AG09319 (cell line): ENCODE measurements at places on chromosomes 16 and 17.

DNA sequence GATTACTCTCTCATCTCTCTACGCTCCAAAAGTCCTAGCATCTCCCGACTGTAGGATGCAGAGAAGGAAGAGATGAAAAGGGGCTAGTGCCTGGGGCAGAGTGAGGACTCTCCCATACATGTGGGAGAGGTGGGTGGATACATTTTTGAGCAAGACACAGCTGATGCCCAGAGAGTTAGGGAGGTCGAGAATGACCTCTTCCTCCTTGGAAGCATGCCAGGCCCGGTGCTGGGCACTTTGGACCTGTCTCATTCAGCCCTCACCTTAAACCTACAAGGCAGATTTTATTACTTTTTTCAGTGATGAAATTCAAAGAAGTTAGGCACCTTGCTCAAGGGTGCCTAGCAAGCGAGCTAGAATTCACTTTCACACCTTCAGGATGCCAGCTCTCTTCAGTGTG is 38.2 kb downstream of the WSCD1 start:
- no peak for DNase-seq

DNA sequence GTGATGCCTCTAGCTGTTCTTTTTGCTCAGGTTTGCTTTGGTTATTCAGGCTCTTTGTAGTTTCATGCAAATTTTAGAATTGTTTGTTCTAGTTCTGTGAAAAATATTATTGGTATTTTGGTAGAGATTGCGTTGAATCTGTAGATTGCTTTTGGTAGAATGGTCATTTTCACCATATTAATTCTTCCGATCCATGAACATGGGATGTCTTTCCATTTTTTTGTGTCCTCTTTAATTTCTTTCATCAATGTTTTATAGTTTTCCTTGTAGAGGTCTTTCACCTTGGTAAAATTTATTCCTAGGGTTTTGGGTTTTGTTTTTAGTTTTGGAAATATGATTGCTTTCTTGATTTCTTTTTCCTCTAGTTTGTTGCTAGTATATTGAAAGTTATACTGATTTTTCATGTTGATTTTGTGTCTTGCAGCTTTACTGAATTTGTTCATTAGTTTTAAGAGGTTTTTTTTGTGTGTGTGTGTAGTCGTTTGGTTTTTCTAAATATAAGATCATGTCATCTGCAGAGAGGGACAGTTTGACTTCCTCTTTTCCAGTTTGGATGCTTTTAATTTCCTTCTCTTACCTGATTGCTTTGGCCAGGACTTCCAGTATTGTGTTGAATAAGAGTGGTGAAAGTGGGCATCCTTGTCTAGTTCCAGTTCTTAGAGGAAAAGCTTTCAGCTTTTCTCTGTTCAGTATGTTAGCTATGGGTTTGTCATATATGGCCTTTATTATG is 42.4 kb downstream of the NSRP1 start:
- no peak for DNase-seq

- DNase-seq: no peak
These were observed 21.2 kb downstream of the SLC38A10 start for GRCh38 chr17:81273698-81274470.

DNA sequence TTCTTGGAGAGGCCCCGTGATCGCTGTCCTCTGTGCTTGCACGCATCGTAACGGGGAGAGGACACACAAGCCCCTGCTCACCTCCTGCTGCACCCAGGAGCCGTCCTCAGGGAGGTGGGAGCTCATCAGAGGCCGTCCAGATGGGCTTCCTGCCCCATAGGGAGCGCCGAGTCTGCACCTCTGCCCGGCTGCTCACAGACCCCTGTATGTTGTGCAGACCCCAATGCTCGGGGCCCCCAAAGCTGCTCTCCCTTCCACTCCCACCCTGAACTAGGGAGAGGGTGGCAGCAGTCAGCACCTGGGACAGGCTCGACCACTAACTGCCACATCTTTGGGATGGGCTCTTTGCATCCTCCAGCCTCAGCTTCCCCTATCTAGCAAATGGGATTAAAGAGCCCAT is 4.4 kb upstream of the ZNF469 start:
- no peak for DNase-seq

DNA sequence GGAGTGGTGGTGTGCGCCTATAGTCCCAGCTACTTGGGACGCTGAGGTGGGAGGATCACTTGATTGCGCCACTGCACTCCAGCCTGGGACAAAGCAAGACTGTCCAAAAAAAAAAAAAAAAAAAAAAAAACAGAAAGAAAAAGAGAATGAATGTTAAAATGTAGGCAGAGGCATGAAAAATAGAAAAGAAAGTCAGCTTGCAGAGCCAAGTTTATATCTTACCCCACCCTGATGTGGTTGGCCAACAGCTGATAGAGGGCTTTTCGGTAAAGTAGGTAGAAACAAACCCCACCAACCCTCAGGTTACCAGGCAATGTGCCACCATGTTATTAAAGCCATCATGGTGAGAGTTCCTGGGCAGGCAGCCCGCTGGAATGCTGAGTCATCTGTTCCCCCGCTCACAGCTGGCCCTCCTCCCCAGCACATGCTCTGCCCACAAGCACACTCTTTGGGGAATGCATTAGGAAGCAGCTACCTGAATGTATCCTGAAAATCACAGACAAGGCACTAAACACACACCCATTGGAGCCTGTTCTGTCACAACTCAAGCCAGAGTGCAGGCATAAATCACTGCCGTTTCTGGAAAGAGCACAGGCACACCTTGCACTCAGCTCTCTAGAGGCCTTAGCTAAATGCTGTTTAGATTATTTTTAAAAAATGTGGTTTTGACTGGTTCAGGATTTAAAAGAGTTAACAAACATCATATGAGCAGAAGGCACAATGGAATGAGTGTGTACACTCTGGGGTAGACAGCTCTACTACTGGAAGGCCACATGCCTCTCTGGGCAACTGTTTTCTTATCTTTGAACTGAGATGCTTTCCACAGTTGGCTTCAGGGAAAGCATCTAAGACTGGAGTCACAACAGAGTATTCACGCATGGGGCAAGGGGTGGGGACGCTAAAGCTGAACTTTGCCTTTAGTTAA is 128.5 kb downstream of the PARN start:
- peak; percentile 94 for DNase-seq

DNA sequence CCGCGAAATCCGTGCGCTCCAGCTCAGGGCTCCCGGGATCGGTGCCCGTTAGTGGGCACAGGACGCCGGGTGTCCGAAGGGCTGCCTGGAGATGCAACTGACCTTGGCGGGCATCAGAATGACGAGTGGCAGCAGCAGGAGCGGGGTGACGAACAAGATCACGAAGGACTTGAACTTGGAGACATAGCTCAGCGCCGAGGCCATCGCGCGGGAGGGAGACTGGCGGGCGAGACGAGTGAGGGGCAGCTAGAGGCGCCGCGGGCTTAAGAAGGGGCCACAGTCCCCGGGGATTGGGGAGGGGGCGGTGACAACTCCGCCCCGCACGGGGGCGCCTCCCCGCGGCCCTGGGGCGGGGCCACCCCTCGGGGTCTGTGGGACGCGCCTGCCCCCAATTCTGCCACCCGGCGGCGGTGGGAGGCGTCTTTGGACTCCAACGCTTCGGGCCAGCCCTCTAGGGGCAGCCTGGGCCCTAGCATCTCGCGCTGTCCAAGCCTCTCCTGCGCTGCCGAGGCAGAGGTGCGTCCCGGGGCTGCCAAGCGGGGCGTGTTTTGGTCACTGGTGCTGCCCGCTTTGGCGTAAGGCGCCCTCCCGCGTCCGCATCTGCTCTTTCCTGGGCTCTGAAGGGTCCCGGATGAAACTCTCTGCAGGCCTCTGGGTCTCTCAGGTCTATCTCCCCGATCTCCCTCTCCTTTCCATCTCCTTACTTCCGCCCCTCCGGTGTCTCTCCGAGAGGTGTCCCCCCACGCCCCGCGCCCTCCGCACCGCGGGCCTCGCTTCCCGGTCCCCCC is at the start of gene SLC13A5:
Gene SLC13A5 (minus strand): TSS at position 240 of the 788 bp plus-strand sequence. CDS start 36 bp downstream, at position 204.
- no peak for DNase-seq

GRCh38 chr16:86041807-86042206 is 142.8 kb downstream of the IRF8 start:
- no peak for DNase-seq

DNA sequence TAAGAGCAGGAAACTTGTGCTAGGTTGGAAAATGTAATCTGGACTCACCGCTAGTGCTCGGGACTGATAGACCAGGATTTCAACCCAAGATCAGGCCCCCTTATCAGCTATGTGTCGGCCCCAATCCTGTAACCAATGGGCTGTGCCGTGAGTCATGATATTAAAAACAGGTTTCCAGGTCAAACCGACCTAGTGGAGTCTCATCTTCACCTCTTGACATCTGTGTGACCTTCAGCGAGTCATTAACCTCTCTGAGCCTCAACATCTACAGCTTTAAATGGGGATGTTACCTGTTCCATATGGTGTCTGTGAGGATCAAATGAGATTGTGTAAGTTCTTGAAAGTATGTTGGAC is 512 bp downstream of the PMM2 start:
- DNase-seq: no peak

GRCh38 chr17:57391076-57391825 is 134.9 kb downstream of the MSI2 start:
- DNase-seq: no peak

- no peak for DNase-seq
These were observed 669.0 kb upstream of the RBFOX1 start for GRCh38 chr16:6663668-6664067.

GRCh38 chr16:66427871-66428681 is 981 bp downstream of the BEAN1 start:
- no peak for DNase-seq

- no peak for DNase-seq
These were observed 137.5 kb downstream of the ANKFN1 start for GRCh38 chr17:56290802-56291118.

- DNase-seq: no peak
These were observed 19.4 kb downstream of the PRDM7 start for GRCh38 chr16:90057738-90058173.

GRCh38 chr16:22161999-22162655 is at the start of gene SDR42E2:
TSS of gene SDR42E2 (plus strand) at chr16:22162506. CDS start at chr16:22165583, 3,077 bp downstream.
- no peak for DNase-seq

DNA sequence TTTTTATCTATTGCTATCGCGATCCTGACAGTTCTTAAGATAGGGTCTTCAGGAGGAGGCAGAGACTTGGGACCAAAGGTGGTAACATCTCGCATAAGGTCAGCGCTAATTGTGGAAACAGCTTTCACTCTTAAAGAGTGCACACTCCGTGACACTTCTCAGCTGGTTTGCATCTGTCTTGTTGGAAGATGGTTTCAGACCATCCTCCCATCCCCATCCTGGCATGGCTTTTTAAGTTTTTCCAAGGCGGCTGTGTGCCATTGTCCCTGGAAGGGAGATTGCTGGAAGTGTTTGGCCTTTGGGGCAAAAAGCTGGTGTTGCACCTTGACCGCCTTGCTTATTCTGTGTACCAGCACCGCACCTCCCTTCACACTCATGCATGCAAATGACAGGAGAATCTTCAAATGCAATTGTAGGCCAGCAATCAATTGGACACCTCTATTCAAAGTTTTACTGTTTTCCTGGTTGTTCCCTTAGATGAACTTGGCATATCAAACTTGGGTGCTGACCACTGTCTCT is 1.5 kb downstream of the SOCS7 start:
- DNase-seq: no peak

DNA sequence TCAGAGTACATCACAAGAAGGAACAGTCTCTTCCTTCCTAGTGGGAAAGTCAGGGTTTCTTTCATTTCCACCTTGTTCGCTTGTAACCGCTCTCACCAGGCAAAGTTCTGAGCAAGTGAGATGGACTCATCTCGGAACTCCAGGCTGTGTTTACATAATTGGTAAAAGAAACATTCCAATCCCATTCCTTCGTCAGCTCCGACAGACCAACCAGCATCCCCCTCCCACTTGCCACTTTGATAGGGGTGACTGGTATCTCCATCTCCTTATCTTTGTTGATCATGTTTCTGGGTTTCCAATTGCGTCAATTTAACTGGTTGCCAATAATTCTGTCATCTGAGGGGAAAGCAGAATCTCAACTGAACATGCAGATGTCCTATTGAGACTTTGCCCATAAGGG is 36.8 kb upstream of the LYRM9 start:
- no peak for DNase-seq

- DNase-seq: no peak
These were observed 40.4 kb upstream of the NDRG4 start for GRCh38 chr16:58459344-58460218.

- DNase-seq: peak; percentile 89
These were observed 18.4 kb downstream of the CYB5D2 start for GRCh38 chr17:4161192-4161966.

DNA sequence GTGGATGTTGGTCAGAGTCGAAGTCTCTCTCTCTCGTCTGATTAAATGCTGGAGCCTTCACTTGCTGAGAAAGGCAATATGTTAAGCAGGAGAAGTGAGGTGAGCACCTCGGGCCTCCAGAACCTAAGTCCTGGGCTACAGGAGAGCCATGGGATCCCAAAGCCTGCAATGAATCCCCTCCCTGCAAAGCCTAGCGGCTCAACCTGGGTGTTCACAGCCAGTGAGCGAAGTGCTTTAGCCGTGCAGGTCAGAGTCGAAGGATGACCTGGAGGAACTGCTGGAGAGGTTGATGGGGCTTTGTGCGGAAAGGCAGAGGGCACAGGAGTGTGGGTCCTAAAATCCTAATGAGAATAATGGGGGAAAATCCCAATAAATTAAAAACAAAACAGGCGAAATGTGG is 267.8 kb downstream of the ENGASE start:
- DNase-seq: no peak

GRCh38 chr17:20074001-20074400 is 64.8 kb downstream of the SPECC1 start:
- no peak for DNase-seq

DNA sequence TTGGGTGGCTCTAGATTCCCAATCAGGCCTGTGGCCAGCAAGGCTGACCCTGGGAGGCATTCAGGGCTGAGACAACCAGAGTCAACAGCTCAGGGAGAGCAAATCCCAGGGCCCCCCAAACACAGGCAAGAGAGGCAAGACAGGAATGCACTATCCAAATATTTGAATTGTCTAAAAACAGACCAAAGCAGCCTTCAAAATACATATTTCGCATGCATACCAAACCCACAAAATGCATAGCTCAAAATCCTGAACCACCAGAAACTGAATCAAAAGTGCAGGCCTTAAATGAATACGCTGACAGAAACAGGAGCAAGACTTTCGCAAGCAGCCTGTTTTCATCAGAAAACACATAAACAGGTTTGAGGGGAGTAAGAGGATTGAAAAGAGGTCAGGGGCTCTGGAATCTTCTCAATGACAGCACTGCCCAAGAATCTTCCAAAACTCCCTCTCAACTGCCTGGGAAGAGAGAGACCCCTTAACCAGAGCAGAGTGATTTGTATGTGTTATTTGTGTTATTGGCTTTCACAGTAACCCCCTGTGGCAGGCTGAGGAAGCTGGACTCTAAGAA is 213.6 kb upstream of the CDH5 start:
- DNase-seq: no peak
